HS-5 (cell line): ENCODE measurements at places on chromosomes 3 and 15.

- no peak for DNase-seq
These were observed 57.3 kb upstream of the SEC13 start for GRCh38 chr3:10378246-10378645.

- no peak for DNase-seq
These were observed 32.1 kb upstream of the HEG1 start for GRCh38 chr3:125087768-125088391.

GRCh38 chr15:55221090-55222011, 24.6 kb upstream of the RSL24D1 start:
- peak; percentile 90 for DNase-seq

DNA sequence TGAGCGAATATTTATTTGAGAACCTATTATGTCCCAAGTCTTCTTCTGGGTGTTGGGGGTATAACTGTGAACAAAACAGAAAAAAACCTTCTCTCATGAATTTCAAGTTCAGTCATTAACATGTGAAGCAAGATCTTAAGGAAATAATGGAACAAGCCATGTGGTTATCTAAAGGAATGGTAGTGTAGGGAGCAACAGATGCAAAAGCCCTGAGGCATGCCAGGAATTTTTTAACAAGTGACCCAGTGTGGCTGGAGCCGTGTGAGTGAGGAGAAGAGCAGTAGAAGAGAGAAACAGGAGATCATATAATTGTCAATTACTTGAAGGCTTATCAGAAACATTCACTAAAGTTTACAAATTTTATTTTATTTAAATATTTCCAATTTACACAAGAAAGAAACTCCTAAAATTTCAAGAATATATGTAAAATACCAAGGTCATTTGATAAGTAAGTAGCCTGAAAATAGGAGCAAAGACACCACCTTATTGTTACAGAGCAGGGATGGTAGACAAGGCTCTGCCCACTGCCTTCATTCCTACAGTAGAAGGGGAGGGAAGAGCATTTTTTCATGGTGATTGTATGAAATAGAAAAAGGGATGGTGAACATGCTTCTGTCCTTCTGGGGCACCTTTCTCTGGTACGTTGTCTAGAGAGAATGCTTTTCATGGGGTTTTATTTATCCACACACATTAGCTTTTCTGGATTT, 345.1 kb downstream of the PLOD2 start:
- no peak for DNase-seq

DNA sequence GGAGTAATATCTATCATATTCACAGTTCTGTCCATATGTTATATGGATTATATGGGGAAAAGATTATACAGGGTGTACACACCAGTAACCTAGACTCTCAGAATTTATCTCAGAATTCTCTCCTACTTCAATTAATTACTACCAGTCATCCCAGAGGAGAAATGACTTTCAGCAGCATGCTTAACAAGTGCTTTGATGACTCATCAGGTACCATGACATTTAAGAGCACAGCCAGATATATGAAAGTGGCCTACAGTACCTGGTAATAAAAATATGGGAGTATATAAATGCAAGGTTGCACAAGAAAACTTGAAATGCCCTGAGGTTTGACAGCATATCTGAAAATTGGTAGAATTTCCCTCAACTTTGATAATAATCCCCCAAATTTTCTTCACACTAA, 1273.0 kb downstream of the OTOL1 start:
- DNase-seq, result no peak

DNA sequence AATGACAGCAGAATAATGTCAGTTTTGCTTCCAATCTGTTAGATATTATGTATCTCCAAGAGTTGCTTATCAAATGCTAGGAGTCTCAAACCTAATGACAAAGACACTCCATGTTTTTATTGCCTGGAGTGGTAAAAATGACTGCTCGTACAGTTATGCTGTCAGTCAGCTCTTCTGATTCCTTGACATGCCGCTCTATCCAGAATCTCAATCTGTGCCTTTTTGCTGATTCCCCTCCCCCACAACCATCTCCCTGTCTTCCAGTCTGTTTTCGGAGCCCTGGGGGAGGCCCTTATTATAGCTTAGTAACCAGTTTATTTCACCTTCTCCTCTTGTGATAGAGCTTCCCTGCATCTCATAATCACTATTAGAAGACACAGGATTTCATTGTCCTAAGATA, 2.6 kb downstream of the MKRN2 start:
- DNase-seq, result no peak

DNA sequence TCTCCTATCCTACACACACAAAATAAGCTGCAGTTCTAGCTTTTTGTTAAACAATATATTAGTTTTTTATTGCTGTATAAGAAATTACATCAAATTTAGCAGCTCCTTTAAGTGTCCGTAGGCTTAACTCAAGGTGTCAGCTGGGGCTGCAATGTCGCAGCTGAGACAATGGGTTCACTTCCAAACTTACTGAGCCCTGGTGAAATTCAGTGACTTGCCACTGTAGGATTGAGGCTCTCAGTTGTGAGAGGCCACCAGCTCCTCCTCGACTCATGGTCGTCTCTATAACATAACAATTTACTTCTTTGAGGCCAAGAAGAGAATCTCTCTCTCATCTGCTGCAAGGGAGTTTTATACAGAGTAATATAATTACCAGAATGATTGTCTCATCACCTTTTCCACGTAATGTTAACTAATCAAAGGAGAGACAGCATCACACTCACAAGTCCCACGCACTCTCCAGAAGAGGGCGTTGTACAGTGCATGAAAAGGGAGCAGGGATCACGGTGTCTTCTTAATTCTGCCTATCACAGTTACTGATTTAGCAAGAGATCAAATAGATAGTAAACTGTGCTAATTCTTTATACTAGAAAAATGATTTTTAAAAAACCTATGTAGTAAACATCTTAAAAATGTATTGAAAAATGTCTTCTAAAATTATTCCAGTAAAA, 735.6 kb upstream of the GBE1 start:
- no peak for DNase-seq

GRCh38 chr15:100101426-100102089, 240.2 kb downstream of the ADAMTS17 start:
- no peak for DNase-seq

DNA sequence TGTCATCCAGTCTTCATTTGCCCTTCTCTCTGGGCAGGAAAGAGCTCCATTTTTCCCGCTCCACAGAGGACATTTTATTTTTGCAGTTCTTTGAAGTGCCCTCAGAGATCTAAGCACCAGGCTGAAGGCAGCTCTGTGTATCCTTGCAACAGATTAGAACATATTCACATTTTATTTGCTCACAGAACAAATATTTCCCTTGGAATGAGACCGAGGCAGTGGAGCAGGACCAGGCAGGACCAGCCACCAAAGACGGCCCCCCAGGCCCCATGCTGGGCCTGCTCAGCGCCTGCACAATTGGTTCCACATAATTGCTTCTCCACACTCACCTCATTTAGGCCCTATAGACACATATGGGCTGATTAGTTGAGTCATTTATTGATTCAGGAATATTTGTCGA, 15.7 kb upstream of the ETV5 start:
- no peak for DNase-seq

DNA sequence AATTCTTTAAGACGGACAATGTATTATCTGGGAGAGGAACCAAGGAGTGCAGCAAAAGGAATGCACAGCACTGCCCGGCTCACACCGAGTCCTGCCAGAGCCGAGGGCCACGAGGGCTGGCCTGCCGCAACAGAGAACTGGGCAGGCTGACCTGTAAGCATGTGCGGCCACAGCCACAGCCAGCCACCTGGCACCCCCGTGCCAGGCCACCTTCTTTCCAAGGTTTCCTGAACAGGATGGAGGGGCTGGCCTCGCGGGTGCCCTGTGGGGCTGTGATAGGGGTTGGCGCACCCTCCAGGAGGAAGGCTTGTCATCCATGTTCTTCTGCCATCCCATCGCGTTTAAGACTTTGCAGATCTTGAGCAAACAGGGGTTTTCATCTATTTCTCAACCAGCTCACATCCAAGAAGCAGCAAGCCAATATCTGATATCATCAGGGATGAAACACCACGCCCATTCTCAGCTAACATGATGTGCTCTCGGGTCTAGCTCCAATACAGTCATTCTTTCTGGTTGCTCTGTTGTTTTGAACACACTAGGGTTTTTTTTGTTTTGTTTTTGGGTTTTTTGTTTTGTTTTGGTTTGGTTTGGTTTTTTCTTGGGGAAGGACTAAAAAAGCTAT, 10.2 kb downstream of the CA12 start:
- peak; percentile 65 for DNase-seq

DNA sequence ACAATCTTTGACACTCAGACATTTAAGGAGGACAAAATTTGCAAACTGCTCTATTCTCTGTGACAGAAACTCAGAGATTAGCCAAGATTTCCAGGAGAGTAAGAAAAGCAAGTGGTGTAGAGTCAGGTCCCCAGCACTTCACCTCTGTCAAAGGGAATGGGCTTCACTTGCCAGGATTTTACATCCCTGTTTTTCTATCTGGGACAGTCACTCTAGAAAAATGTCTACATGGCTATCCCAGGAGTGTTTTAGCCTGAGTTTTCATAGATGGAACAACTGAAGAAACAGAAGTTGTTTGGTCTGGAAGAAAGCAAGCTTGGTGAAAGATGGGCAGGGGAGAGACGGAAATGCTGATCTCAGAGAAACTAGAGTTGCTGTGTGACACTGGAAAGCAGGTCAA, 3.0 kb downstream of the FAM219B start:
- DNase-seq, result no peak

DNA sequence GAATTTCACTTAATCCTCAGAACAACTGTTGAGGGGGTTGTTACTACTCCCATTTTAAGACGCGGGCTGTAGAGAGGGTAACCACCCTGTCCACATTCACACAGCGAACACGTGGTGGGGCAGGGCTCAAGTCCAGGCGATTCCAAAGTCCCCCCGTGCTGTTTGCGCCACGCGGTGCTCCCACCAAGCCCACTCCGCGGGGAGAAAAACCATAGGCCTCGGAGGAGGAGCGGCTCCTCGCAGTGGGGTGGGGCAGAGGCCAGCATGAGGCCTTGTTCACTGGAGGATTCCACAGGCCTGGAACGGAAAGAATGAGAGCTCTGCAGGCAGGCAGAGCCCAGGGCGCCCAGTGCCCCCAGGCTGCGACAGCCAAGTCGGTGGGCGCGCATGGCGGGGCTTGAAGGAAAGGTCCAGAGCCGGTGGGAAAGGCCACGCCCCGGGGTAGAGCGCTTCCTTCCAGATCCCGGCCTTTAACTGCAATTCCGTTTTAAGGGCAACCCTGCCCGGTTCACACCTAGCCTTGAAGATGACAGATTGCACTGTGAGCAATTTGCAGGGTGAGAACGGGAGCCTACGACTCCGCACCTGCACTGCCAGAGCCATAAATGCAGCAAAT, 161.8 kb upstream of the TBL1XR1 start:
- no peak for DNase-seq

DNA sequence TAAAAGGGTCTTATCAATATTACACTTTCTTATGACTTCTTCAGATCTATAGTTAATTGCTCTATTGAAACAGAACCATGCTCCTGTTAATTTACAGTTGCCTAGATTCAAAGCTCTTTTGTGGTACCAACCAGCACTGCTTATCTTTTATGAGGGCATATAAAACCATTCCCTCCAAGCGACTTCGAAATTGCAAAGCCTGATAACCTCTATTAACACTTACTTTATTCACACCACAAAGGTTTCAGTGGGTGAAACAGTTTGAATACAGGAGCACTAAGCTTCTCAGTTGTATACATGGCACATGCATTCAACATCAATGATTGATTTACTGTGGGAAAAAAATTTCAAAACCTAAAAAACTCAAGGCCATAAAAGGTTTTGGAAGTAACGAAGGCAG, 74.9 kb upstream of the PPIB start:
- no peak for DNase-seq

- peak; percentile 59 for DNase-seq
These were observed 87.0 kb upstream of the ALDH1L1 start for GRCh38 chr3:126267169-126267975.

GRCh38 chr3:176911579-176911978, 285.7 kb downstream of the TBL1XR1 start:
- DNase-seq, result no peak

DNA sequence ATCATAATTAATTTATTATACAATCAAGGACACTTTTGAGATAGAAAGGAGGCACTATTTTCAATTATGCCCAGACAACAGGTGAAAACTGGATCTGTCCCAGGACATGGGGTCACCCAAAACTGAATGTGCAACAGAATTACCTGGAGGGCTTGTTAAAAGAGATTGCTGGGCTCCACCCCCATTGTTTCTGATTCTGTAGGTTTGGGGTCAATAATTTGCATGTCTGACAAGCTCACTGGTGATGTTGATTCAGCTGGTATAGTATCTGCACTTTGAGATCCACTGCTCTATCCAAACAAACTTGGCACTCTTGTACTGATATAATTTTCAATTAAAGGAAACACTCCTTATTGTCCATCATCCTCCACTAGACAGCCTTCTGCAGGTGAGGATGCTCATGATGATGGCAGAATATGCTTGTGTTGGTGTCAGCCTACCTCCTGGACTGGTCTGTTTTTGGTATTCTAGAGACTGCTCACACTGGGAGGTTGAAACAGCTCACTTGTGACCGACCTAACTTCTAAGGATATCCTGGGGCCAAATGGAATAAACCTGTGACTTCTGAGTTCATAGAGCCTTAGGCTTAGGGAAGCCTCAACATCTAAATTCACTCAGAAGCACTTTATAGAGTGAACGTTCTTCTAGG, 2.2 kb downstream of the P2RY14 start:
- no peak for DNase-seq

DNA sequence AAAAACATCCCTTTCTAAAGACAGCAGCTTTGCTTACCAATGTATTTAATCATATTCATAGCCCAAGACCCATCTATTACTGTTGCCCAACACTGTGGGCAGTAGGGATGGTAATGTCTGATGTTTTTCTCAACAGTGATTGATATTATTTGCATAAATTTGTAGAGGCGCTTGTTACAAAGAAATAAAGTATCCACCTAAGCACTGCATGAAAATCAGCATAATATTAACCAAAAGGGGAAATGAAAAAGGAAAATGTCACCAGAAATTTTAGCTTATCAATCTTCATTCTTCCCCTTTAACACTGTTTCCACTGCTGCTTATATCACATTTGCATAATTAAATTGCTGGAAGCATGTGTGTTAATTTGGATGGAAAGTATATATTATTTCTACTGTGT, 140.5 kb downstream of the CTNNB1 start:
- no peak for DNase-seq

- no peak for DNase-seq
These were observed 64.9 kb downstream of the CDC25A start for GRCh38 chr3:48123346-48123745.

GRCh38 chr3:142269767-142270166, 44.4 kb upstream of the GK5 start:
- DNase-seq, result no peak

DNA sequence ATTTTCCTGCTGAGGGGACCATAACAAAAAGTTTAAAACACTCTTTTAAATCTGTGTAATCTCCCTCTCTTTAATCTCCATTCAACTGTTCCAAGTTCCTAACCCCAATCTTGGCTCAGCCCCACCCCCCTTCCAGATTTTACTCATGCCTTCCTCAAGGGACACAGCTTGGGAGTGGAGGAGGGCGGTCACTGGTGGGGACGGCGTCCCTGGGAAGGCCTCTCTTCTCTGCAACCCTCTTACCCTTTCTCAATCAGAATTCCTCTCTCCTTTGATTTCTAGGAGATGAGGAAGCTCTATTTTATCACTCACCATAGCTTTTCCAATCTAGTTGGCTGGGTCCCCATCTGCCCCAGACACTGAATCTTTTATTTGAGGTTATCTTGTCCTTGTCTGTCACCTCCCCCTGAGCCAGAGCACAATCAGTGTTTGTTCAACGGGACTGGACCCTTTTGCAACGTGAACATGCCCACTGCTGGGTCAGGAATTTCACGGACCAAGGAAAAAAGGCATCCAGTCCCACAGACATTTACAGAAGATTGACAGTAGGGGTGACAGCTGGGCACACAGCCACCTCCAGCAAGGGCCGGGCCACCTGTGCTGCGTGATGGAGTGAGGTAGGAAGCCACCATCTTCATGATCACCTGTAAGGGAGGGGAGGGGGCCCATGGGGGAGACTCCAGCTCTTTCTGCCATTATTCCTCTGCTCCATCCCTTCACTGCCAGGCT, 84.0 kb upstream of the HERC1 start:
- DNase-seq, result no peak
